ENCODE measurements at places on chromosomes 1 and 21.

- DNase-seq = no peak
These were observed 12.5 kb downstream of the AGRN start for GRCh38 chr1:1032424-1032823.

DNA sequence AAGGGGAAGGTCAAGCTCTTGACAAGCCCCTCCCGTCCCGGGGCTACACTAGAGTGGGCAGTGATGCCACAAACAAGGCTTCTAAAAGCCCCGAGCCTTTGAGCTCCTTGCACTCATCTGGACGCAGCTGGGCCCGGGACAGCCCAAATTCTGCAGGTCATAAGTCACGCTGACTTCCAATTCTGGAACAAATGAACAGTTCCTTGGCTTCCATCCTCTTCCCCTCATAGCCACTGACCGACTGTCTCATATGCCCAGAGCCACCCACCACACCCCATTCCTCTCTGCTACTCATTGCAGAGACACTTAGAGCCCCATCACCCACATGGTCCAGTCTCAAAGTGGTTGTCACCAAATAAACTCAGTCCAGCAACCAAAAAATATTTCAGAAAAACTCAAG, 32.8 kb upstream of the PRELP start:
- no peak for DNase-seq

GRCh38 chr1:72777918-72778317, 495.6 kb upstream of the NEGR1 start:
- no peak for DNase-seq

GRCh38 chr21:22710721-22711120, 1712.5 kb downstream of the NCAM2 start:
- DNase-seq = no peak

DNA sequence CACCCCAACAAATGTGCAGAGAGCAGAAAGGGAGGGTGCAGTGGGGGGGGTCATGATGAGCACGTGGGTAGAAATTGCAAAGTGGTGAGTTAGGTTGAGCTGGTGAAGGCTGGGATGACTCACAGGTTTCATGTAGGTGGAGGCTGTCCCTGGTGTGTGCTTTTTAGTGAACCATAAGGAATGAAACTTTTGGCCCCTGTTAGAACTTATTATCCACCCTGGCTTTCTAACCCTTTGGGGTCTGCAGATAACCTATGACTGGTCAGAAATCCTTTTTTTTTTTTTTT, 46.9 kb downstream of the DOP1B start:
- DNase-seq = no peak

DNA sequence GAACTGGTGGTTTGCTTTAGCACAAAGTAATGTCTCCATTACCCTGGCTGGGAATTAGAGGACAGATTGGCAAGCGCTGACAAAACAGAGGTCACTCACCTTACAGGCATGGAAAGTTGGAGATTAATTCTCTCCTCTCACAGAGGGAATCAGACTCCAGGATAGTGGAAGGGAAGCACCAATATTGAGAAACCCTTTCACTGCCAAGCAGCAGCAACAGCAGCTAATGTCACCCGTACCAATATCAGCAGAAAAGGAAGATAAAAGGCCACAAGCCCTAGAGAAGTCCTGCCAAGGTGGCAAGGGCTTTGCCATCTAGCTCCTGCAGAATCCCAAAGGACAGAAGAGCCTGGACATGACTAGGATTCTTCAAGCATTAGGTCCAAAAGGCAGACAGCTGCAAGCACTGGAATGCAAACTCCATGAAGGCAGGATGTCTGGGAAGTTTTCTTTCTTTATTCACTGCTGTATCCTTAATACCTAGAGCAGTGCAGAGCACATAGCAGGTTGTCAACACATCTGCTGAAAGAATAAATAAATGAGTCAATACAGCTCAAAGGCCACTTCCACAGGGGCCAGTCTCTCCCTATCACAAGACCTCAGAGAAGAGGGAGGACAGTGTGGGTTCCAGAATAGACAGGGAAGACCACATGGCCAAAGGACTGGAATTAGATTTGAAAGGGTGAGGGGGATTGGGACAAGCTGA, 57.2 kb downstream of the ERI3 start:
- DNase-seq = no peak

- no peak for DNase-seq
These were observed 27.9 kb downstream of the FAAP20 start for GRCh38 chr1:2166695-2167094.

DNA sequence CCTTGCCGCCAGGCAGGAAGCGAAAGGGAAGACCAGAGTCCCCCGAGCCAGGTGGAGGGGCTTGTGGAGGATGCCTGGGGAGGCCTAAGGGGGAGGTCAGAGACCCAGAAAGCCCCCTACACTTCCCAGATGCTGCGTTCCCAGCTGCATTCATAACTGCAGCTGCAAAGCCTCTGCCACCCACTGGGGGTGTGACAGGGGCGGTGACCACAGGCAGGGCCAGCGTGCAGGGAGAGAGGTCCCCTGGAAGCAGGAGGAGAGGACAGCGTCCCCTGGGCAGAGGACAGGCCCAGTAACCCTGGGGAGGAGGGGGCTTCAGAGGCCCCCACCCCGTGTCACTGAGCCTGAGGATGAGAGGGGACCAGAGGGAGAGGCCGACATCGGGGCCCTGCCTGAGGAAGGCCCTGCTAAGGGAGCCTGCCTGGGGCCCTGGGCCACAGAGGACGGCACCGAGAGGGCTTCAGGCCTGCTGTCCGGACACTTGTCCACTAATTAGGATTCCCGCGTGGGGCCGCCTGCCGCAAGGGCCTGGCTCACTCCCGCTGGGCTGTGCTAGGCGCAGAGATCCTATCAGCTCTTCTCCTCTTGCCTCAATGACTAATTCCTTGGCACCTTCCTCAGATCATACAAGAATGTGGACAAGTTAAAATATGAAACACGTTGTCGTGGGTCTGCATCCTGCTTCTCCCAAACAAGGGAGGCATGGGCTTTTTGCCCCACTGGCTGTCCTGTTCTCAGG, 49.1 kb upstream of the CCDC27 start:
- no peak for DNase-seq

DNA sequence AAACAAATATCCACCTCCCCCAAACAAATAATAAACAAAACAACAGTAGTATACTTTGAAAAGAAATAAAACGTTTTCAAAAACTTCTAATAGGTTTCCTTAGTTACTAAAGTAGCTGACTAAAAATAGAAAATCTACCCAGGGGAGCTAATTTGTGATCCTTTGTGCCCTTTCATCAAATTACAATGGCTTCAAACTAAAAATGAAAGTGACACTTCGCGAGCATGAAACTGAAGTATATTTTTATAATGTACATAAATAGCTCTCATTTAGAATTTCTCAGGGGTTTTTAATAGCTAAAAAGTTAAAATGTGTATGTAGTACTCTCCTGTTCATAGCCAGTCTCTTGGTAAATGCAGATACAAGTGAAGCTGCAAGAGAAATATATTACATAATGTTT, 78.4 kb downstream of the BRINP3 start:
- no peak for DNase-seq

Measured in heart right ventricle (tissue), 16 donors.